ENCODE measurements at places on chromosomes 12 and 14.

GRCh38 chr12:122203301-122204166, at the start of gene B3GNT4:
Gene B3GNT4, plus strand, starts transcription at chr12:122203709. Its CDS starts 910 bp downstream, at chr12:122204619.
- peak; percentile 76 for DNase-seq

GRCh38 chr12:16606201-16606849, 363 bp upstream of the LMO3 start:
- peak; percentile 30 for DNase-seq

DNA sequence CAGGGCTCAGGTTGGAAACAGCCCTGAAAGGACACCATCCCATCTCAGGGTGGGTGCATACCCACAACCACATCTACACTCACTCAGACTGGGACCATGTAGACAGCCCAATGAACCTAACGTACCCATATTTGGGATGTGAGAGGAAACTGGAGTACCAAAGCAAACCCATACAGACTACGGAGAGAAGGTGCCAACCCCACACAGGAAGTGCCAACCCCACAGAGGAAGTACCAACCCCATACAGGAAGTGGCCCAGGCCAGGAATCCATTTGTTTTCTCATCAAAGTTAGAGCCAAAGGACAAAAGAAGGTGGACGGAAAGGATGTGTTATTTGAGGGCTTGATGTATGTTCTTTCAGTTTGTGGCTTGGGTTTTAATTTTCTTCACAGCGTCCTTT, 19.5 kb upstream of the SPIC start:
- no peak for DNase-seq

DNA sequence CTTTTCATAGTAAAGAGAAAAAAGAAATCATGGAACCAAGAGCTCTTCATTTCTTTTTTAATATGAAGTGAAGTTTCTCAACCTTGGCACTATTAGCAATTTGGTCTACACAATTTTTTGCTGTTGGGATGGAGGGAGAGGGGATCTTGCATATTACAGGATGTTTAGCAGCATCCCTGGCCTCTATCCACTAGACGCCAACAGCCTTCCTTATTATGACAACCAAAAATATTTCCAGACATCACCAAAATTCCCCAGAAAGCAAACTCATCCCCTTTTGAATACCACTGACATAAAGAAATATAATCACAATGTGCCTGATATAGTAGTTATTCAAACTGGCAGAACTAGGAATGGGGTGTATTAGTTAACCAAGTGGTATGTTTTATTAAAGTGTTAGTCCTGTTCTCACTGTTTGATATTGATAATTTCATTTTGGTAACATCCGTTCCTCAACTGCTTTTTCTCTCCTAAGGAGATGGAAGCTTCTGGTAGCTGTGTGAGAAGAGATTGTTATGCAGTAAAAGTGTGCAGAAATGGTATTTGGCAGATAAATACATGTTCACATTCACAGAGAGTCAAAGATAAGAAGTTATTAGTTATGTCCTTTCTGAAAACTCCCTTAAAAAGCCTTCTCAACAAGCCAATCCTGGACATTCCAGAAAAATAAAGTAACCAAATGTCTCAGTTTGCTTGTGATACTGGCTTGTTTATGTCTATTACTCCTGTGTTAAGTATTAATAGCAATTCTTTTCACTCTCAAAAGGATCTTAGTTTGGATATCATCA, 699.9 kb downstream of the C12orf50 start:
- no peak for DNase-seq

- DNase-seq = no peak
Observed at GRCh38 chr14:85295318-85295717, 234.6 kb upstream of the FLRT2 start.

GRCh38 chr14:42428996-42429395, 822.3 kb downstream of the LRFN5 start:
- DNase-seq = peak; percentile 61

DNA sequence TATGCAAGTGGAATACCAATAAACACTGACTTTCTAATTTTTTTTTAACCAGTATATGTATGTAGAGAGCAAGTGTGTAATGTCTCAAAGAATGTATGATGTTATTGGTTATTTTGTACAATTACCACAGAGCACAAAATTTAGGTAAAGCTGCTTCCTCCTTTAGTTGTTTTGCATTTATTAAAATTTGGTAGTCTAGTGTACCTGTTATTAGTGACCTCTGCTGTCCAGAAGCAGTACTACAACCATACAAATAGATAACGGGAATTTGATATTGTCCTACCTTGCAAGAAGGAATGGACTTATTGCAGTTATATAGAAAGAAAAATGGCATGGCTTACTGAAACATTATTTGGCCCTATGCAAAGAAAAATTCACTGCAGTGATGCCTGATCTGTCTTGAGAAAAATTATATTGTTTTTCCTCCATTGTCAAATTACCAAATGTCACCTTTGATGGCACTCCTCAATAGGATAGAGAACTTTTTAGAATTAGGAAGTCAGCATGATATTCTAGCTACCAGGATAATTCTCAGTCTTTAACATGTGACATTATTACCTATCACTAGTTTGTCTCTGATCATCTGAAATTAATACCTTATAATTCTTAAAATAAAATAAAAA, 153.9 kb upstream of the RMST start:
- DNase-seq = peak; percentile 64

DNA sequence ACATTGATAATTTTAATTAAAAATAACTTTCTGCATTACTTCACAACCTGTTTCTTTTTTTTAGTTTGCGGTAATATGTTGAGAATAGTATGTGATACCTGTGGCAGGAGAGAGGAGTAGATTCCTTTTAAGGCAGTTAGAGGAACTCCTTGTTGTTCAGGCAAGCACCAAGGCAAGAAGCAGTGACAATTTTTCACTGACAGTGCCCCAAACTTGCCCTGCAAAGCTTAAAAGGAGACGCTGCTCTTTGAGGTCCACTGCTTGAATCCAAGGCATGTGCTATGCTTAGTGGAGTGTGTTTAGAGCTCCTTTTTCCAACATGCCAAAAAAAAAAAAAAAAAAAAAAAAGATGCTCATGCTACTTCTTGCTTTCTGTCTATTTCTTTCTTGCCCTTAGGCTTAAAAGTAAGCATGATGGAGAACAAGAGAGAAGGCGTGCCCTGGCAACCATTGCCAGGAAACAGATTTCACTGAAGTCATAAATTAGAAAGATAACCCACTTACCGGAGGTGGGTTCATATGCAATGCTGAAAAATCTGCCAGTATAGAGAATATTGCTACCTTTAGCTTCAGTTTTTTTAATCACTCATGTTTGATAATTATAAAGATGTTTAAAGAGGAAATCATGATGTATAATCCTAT, 58.3 kb upstream of the DYRK2 start:
- DNase-seq = no peak

DNA sequence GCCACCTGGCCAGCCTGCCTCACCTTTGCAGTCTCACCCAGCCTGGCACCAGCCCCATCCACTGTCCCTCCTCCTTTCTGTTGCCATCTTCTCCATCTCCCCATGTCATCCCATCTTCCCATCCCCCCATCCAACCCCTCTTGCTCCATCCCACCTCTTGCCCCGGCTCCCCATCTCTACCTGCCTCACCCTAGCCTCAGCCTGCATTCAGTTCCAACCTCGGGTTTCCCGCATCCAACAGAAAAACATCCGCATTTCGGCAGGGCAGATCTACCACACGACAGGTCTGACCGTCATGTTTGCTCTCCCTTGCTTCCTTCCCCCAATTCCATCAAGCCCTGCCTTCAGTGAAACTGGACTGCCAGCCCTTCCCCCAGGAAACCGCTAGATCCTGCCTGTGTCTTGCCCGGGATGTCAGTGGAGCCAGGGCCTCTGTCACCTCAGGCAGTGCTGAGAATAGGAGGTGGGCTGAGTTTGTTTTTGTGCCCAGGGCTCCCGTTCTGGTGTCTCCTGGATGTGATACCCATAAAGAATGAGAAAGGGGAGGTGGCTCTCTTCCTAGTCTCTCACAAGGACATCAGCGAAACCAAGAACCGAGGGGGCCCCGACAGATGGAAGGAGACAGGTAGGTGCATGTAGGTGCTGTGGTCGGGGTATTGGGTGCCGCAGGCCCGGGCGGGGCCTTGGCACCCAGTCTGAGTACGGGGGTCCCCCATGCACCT, 2.5 kb downstream of the KCNH3 start:
- no peak for DNase-seq

- no peak for DNase-seq
Observed at GRCh38 chr12:67035121-67035520, 234.0 kb upstream of the CAND1 start.

- no peak for DNase-seq
Observed at GRCh38 chr14:103418481-103418818, 33.2 kb downstream of the MARK3 start.

- peak; percentile 17 for DNase-seq
Observed at GRCh38 chr12:22034709-22035506, 11.1 kb upstream of the CMAS start.

DNA sequence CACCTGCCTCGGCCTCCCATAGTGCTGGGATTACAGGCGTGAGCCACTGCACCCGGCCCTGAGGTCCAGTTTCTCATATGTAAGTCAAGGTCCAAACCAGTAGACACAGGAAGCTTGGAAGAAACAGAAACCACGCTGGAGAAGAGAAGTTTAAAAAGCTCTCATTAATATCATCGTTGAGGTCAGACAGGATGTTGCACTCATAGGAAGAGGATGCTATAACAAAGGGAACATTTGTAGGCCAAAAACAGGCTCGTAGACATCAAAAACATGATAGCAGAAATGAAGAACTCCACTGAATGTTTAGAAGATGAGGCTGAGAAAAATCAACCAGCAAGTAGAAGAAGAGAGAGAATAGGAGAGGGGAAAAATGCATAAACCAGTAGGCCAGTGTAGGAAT, 46.8 kb downstream of the ACACB start:
- DNase-seq = no peak

DNA sequence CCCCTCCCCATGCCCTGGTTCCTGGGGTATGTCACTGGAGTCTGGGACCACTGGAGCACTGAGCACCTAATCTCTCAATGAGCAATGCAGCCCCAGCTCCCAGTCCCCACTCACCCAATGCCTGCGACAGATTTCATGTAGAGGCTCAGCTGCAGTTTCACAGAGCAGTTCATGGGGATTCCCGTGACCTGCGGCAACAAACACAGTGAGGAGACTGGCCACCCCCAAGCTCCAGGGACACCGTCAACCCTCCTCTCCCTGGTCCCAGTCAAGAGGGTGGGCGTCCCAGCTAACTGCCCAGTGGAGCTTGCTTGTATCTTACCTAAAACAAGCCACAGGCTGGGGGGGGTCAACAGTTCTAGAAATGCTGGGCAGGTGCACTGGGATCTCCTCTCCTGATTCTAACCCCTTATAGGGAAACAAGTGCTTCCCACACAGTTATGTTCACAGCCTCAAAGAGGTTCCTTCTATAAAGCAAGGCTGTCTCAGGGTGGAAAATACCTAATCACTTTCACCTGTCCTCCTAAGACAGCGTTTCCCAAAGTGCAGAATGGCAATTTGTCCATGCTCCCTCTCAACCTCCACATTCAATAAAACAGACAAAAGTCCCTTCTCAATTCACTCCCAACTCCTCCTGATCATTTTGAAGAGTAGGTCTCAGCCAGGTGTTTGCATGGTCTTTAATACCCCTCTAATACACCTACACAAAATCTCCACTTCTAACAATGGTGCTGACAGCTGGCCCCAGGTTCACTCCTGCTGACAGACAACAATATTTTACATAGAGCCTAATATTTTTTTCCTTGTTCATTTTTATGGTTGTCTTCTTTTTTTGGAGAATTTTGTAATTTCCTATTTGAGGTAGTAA, 68.3 kb downstream of the SCARB1 start:
- no peak for DNase-seq

- no peak for DNase-seq
Observed at GRCh38 chr14:65382586-65382985, 29.9 kb upstream of the FUT8 start.

GRCh38 chr12:3523058-3523457, 32.1 kb downstream of the PRMT8 start:
- no peak for DNase-seq

DNA sequence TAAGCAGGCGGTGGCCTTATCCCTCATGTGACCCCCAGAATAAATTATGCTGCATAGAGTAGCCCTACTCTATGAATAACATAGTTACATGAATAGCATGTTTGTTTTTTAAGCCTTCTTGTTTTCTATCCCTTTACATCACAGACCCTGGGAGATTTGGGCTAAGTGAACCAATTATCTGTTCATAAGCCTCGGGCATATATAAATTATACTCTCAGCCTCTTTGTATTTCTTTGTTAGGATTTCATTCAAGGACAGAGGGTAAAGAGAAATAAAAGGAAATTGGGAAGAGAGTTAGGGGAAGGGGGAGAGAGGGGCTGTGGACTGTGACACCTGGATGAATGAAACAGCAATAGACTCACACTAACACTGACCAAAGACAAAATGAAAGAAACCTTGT, 35.3 kb upstream of the RTRAF start:
- DNase-seq = no peak

- no peak for DNase-seq
Observed at GRCh38 chr12:108772891-108773797, 41.8 kb upstream of the CORO1C start.

DNA sequence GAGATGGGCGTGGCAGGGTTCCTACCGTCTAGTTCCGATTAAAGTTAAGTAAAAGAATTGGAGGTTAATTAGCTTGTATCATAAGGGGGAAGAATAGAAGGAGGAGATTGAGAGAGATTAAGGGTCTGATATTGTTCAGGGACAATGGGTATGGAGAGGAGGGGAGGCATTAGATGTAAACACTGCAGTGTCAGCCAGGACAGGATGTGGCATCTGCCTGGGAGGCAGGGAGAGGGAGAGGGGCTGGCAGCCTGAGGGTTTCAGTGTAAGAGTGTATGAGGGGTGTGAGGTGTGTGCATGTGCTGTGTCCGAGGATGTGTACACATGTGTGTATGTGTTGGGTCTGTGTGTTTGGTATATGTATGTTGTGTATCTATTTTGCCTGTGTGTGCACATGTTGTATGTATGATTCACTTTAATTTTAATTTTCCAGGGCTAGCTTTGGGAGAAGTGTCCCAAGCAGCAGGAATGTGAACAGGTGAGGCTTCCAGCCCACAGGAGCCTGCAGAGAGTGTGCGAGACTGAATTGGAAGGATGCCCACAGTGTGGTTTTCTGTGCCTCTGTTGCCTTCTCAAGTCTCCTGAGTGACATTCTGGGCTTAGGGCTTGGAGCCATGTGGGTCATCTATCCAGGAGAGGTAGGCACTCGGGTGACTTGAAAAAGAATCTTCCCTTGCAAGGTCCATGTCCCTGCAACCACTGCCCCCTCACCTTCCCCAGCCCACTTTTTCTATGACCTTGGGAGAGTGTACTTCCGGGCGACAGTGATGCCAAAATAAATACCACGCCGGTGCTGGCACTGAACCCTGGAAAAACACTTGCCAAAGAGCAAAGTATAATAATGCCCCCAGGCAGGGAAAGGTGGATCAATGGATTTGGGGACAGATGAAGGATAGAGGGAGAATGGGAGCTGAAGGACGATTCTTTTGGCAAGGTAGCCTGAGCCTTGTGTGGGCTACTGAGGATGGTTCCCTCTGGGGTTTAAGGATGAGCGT, 36.8 kb upstream of the DCD start:
- no peak for DNase-seq

All from kidney tubule cell (primary cell).